Inflammatory macrophage (primary cell): ENCODE measurements at places on chromosomes 4 and X.

DNA sequence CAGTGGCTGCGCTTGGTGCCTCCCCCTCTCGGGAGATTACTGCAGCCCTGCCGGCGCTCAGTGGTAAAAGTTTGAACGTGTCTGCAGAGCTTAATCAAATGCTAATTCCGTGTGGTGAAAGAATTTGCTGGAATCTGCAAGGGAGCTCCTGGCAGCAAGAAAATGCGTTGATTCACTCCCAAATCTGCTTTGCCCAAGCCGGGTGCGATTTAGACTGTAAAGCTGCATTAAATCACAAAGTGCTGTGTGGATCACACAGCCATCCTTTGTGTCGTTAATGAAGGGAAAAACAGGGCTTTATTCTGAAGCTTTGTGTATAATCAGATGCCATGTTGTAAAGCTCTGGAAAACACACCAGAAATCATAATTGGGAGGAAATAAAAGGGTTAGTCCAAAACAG lies 444.1 kb downstream of the BCOR start:
- no peak for DNase-seq

DNA sequence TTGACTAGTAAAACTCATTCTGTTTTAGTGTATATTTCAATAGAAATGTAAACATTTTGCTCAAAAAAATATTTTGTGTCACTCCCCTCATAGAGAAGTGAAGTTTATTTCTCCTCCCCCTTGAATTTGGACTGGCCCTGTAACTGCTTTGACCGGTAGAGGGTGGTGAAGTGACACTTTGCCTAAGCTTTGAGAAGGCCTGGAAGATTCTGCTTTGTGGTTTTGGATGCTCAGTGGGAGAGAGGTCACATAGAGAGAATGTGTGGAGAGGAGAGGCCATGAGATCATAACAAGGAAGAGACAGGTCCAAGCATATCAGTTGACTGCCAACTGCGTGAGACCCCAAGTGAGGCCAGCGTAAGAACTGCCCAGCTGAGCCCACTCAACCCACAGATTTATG lies 19.1 kb upstream of the ARX start:
- DNase-seq = no peak

GRCh38 chr4:42747971-42748370 lies 91.1 kb upstream of the ATP8A1 start:
- DNase-seq = peak; percentile 7

DNA sequence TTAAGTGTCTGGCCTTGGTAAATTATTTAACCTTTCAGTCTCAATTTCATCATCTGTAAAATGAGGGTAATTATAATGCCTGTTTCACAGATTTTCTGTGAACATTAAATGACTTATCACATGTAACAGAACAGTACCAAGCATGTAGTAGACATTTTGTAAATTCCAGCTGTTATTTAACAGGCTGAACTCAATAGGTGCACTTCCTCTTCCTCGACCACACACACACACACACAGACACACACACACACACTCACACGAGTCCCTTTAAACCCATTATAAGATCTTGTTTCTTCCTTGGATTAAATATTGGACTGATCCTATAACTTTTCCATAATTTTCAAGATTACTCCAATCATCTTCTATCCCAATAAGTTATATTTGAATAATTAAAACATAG lies 53.4 kb upstream of the COL25A1 start:
- DNase-seq = no peak

DNA sequence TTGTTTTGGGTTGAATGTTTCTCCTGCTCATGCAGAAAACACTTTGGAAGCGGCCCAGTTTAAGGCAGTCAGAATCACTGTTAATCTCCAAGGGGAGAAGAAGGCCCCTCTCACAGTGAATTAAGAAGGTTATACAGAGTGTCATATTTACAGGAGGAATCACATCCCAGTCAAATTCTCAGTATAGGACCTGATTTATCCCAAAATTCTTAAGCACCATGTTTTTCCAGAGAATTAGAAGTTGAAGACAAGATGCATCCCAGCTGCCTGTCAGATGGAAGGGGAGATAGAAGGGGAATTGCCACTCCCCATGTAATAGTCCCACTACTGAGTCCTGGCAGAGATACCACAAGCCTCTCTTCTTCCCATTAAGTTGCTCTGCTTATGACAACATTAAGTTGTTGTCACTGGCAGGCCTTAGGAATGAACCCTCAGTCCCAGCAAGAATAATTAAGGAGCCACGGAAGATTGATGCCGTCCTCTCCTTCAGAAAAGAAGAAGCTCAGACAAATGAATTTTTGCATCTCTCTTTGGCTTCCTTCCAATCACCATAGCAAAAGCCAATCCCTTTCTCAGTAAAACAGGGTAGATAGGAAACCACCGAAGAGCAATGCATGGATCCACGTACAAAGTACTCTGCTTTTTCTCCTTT lies 138.4 kb downstream of the LDB2 start:
- no peak for DNase-seq
